Right atrium auricular region (tissue), 2 donors: ENCODE measurements at places on chromosomes 6 and 20. TPM values are rescaled to one million over a fixed set of nuclear protein-coding genes. Genes with fewer than 3 reads are reported as not detected.

- peaks cover 32% of the 10 kb centered on the region for H3K36me3 ChIP-seq
- no peak for DNase-seq
- no peak overlapping the region for H3K27ac ChIP-seq
- H3K4me1 ChIP-seq = no peaks in the 10 kb centered on the region
Measured at GRCh38 chr20:9409981-9410380, 104.4 kb upstream of the LAMP5 start.

GRCh38 chr20:40896814-40897700 is 131.6 kb upstream of the TOP1 start:
- H3K4me1 ChIP-seq = no peaks in the 10 kb centered on the region
- no peaks in the 10 kb centered on the region for H3K36me3 ChIP-seq
- H3K4me3 ChIP-seq = no peak overlapping the region
- H3K27ac ChIP-seq = no peak overlapping the region

GRCh38 chr20:17835240-17835933 is 133.2 kb downstream of the SNX5 start:
- H3K4me3 ChIP-seq = no peak overlapping the region
- peaks cover 3% of the 10 kb centered on the region for H3K4me1 ChIP-seq

GRCh38 chr6:126625019-126625418 is 285.1 kb downstream of the CENPW start:
- DNase-seq = no peak
- no peaks in the 10 kb centered on the region for H3K36me3 ChIP-seq
- H3K4me1 ChIP-seq = no peaks in the 10 kb centered on the region
- no peak overlapping the region for H3K4me3 ChIP-seq
- H3K27me3 ChIP-seq = no peaks in the 10 kb centered on the region

- no peak overlapping the region for H3K27ac ChIP-seq
- peaks cover 25% of the 10 kb centered on the region for H3K36me3 ChIP-seq
- H3K4me3 ChIP-seq = no peak overlapping the region
- peak; percentile 59 for DNase-seq
Measured at GRCh38 chr6:132456700-132457143, 55.4 kb upstream of the MOXD1 start.

DNA sequence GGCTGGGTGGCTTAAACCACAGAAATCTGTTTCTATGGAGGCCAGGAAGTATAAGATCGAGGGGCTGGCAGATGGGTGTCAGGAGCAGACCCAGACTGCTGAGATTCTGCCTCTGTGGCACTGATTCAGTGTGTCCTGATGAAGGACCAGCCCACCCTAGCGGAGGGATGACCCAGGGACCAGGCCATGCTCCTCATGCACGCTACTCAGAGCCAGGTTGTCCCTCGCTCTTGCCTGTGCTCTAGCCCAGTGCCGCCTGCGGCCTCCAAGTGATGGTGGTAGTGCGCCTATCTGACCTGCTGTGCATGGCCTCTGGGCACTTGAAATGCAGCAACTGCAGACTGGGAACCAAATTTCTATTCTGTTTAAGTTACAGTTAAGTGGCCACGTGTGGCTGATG is 13.1 kb upstream of the APMAP start:
- DNase-seq = no peak
- peak overlapping the region; percentile 60 for H3K27ac ChIP-seq
- no peak overlapping the region for H3K4me3 ChIP-seq
- H3K27me3 ChIP-seq = no peaks in the 10 kb centered on the region
- peaks cover 34% of the 10 kb centered on the region for H3K36me3 ChIP-seq

DNA sequence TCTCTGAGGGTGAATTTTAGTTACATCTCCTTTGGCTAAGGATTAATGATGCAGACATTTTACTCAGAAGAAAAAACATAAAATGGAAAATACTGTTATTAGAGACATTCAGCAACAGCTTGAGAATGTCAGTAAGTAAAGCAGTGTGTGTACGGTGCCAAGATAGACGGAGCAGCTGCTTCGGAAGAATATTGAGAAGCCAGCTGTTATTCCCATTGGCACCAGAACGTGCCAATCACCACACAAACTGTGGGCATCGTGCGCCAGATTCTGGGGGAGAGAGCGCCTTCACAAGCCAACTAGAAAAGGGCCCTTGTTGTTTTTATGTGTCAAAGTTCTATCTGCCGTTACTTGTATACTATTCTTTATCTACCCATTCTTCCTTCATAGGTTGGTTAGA is 163.4 kb downstream of the MTFR2 start:
- no peaks in the 10 kb centered on the region for H3K36me3 ChIP-seq
- no peak overlapping the region for H3K4me3 ChIP-seq
- no peak overlapping the region for H3K27ac ChIP-seq
- DNase-seq = no peak
- H3K4me1 ChIP-seq = no peaks in the 10 kb centered on the region

- no peaks in the 10 kb centered on the region for H3K36me3 ChIP-seq
- no peaks in the 10 kb centered on the region for H3K4me1 ChIP-seq
- H3K27me3 ChIP-seq = no peaks in the 10 kb centered on the region
- H3K27ac ChIP-seq = no peak overlapping the region
- no peak for DNase-seq
Measured at GRCh38 chr20:8476021-8476420, 344.0 kb downstream of the PLCB1 start.

DNA sequence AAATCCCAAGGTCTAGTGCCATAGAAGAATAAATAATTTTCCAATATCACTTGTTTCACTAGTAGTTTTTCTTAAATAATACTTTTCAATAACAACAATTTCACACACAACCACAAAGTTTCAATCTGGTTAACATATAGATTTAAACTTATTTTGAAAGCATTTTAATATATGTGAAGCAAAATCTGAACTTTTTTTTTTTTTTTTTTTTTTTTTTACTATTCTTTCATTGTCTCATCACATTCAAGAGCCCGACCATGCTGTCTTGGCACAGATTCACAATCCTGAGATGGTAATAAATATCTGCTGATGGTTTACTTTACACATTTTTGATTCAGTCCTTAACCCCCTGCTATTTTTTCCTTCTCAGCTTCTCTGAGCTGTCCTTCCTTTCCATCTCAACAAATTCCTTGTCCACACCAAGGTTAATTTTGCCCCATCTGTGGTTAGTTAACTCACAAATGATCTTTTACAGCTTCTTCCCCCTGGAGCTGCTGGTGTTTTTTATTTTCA is 262.8 kb downstream of the TMEM242 start:
- H3K27ac ChIP-seq = no peak overlapping the region
- H3K4me3 ChIP-seq = no peak overlapping the region
- no peaks in the 10 kb centered on the region for H3K36me3 ChIP-seq
- H3K4me1 ChIP-seq = no peaks in the 10 kb centered on the region
- no peaks in the 10 kb centered on the region for H3K27me3 ChIP-seq

DNA sequence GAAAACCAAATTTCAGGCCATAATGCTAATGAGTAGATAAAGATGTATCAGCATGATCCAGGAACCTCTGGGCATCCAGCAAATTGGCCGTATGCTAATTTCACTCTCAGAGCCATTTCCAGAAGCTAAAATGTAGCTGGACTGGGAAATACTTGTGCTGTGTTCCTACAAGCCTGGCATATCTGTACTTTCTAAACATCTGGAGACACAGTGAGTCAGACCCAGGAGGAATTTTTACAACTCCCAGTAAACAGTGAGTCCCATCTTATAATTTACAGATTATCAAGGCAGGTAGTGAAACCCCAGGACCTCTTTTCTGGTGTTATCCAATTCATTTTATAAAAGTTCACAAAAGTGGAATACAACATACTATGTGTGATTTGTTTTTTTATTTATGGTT is 683.0 kb upstream of the ADGRB3 start:
- DNase-seq = no peak
- H3K4me3 ChIP-seq = no peak overlapping the region
- no peaks in the 10 kb centered on the region for H3K36me3 ChIP-seq
- H3K4me1 ChIP-seq = no peaks in the 10 kb centered on the region
- no peak overlapping the region for H3K27ac ChIP-seq

PROKR2 gene
- not detected for total RNA-seq

TEAD3 gene
- total RNA-seq = 37.1 TPM

EYS gene
- not detected for total RNA-seq

FKBP1C gene
- total RNA-seq = 0.35 TPM

MYB gene
- total RNA-seq = 0.16 TPM

HLA-G gene
- total RNA-seq = not detected

TPD52L1 gene
- total RNA-seq = 29.4 TPM

SIRPD gene
- not detected for total RNA-seq

MROH8 gene
- 5.8 TPM for total RNA-seq
